ENCODE measurements at places on chromosomes 12 and 14.

DNA sequence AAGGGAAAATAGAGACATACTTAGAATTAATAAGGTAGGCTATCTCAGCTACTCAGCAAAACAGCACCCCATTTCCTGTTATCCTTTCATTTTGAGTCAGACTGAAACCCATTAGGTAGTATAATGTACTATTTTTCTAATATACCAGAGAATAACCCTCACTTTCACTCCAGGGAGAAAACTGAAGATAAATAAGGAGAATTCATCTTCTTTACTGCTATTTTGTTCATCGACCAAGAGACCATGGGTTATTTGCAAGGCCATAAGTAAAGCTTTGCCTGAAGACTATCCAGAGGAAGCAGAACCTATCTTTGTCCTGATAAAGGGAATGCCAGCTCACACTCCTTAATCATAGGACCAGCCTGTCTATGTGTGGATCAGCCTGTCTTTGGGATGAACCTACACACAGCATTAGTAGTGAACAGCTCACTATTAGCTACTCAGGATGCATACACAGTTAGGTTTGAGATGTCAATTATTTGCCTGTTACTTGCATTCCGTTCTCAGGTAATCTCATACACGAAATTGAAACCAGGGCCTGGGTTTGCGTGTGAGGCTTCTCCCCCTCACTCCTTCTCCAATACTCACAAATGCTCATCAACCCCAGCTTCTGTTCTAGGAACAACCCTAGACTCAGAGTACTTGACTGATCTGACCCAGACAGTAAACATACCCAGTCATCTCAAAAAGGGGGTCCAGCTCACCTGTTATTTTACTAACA is 124.4 kb downstream of the DAD1 start:
- no peak for DNase-seq

DNA sequence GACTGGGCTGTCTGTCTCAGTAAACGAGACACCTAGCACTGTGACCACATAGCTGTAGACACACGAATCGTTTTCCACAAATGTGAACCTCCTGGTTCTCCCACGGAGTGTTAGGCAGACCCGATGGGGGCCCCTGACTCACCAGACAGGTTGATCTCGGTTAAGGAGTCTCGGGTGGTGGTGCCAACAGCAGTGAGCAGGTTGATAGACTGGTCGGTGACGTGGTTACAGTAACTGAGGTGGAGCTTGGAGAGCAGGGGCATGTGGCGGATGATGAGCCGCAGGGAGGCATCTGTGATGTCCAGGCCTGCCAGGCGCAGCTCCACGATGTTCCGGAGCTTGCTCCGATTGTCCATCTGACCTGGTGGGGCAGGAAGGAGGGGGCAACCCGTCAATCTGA is 39.8 kb downstream of the RNF34 start:
- DNase-seq, result no peak

DNA sequence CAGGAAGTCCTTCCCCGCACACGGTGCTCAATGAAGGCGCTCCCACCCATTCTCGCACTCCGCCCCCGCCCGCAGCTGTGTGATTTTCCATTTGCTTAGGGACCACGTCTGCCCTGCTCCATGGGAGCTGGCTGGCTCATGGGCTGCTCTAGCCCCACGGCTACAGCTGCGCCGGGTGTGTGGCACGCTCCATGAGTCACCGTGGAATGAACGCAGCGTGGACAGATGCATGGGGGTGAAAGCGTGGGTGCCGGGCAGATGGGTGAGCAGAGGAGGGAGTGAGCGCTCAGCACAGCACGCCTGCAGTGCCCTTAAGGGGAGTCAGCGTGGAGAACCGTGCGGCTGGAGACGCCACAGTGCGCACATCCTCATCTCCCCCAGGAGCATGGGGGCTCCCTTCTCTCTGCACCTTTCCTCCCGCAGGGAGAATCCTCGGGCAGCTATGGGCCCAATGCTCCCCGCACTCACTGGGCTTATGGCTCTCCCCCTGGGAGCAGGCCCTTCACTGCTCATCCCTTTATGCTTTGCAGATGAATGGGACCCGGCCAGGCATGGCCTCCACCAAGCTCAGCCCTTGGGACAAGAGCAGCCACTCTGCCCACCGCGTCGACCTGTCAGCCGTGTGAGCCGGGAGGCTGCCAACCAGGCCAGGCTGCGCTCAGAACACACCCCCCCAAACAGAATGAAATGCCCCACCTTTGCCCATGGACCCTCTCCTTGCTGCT is 185.1 kb downstream of the ADGRD1 start:
- DNase-seq, result no peak

DNA sequence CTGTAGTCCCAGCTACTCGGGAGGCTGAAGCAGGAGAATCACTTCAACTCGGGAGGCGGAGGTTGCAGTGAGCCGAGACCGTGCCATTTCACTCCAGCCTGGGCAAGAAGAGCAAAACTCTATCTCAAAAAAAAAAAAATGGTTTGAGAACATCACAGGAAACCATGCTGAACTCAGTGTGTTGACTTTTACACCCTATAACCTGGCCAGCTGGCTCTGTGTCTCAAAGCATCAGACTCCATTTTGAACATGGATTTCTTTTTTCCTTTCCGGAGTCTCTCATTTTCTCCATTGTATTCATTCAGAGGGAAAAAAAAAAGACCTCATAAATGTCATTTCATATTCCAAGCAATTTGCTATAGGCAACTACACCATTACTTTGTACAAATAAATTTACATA is 63.2 kb upstream of the FOXN3 start:
- no peak for DNase-seq

DNA sequence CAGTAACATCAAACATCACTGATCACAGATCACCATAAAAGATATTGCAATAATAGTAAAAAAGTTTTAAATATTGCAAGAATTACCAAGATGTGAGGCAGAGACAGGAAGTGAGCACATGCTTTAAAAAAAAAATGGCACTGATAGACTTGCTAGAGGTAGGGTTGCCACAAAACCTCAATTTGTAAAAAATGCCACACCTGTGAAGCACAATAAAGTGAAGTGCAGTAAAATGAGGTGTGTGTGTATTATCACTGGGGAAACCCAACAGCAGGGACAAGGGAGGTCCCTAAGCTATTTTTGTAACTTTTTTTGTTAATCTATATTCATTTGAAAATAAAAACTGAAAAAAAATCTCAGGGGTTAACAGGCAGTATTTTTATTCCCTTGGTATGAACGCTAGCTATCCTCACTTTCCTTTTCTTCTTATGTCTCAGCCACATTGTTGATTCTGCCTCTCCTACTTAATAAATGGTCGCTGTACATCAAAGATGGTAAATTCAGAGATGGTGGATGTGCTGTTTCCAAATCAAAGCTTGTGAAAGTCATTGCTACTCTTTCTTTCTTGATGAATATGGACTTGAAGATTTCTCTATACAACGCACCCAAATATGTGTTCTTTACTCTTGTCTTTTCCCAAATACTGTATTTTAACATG is 14.0 kb upstream of the KLRD1 start:
- DNase-seq, result no peak

GRCh38 chr12:10153271-10154144 is 18.4 kb downstream of the OLR1 start:
- peak; percentile 69 for DNase-seq

- peak; percentile 69 for DNase-seq
Measured at GRCh38 chr12:119692997-119693396, 25.1 kb downstream of the PRKAB1 start.

DNA sequence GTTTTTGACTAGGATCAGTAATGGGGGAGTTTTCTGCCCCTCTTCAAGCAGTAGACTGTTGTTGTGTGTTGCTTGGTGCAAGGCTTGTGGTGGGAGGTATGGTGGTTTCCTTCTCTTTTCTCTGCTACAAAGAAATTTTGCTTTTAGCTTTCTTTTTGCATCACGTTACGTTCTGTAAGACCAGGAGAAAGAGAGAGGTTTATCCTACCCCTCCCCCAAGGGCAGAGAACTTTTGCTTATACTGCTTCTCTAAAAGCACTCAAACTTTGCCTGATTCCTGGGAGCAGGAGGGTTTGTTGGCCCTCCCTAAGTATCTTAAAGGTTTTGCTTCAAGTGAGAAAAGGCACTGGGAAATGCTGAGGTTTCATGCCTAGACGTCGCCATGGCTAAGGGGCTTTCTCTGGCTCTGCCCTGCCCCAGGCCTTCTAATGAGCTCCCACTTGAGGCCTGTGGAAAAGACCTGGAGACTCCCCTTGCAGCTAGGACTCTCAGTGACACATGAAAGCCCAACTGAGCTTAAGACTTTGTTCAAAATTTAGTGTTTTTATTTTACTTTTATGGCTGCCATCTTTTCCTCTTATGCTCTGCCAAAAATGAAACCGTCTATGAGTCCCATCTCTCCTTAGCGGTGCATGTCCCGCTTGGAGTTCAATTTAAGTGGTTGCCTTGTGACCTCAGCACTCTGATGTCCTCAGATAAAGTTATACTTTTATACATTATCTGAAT is 49.2 kb downstream of the EIF2S3B start:
- DNase-seq, result no peak

DNA sequence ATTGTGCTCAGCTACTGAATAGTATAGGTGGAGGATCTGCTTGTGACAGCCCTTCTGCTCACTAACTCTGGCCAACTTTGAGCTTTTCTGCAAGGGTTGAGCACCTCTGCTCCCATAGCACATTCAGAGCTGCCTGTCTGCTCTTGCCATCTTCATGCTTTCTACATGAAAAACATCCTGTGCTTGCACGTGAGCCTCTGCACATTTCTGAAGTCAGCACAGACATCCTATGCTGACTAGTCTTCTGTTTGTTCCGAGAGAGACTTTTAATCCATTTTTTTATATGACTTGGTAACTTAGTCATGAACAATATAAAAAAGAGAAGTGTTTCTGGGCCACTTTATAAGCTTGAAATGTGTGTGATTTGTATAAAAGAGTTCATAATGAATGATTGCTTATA is 969.3 kb downstream of the TMTC2 start:
- DNase-seq, result no peak

DNA sequence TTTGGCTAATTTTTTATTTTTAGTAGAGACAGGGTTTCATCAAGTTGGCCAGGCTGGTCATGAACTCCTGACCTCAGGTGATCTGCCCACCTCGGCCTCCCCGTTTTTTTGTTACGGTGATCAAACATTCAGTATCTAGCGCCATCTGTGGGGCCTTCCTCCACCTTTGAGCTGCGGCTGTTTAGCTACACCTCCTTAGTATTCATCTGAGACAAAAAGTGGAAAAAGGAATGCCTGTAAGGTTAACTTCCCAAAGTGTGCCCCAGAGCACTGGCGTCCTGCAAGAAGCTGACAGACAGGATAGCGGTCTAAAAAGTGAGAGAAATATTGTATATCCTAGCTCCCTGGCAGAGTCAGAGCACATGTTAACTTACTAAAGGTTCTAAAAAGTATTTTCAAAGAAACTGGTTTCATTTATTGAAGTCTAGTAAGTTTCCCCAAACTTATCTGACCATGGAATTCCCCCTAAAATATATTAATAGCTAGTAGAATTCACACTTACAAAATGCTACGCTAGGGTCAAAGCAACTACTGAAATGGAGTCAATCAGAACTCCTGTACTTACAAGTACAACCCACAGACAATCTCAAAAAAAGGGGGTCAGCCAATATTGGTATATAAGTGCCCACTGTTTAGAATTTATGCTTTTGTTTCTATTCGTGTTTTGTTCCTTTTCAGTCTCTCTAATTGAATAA is 59.1 kb downstream of the DUSP16 start:
- DNase-seq, result no peak

GRCh38 chr12:113006641-113007040 is 28.3 kb downstream of the OAS2 start:
- DNase-seq, result no peak

- peak; percentile 58 for DNase-seq
Measured at GRCh38 chr12:70638639-70639360, 1.6 kb upstream of the PTPRB start.

GRCh38 chr14:87540339-87540738 is 452.6 kb downstream of the GALC start:
- peak; percentile 1 for DNase-seq

- no peak for DNase-seq
Measured at GRCh38 chr12:120175062-120175461, 19.5 kb downstream of the GCN1 start.

DNA sequence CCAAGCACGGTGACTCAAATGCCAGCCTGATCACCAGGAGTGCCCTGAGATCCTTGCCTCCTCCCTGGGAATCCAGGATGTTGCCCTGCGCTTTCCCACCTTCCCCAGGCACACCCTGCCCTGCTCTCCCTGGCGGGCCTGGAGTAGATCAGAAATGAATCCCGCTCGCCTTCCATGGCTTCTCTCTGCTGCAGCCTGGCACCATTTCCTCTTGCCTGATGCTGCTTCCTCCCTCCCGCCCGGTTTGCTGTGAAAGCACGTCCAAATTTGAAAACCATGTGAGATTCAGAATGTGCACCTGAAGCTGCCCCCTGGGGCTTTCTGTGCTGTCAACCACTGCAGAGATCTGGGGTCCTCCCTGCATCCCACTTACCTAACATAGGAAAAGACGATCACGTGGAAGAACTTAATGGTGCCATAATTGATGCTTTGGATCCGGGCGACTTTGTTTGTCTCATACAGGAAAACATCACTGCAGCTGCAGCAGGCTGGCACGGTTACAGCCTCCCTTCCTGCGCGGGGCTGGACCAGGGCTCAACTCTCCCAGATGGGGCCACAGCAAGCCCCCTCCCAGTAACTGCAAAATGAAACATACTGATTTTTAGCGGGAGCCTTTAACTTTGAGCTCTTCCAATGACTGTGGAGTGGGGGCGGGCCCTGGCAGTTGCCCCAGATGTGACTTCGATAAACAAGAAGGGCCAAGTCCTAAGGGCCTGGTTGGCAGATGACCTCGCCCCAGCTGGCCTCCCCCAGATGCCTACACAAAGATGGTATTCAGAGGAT is 24.9 kb upstream of the C12orf76 start:
- DNase-seq, result no peak

DNA sequence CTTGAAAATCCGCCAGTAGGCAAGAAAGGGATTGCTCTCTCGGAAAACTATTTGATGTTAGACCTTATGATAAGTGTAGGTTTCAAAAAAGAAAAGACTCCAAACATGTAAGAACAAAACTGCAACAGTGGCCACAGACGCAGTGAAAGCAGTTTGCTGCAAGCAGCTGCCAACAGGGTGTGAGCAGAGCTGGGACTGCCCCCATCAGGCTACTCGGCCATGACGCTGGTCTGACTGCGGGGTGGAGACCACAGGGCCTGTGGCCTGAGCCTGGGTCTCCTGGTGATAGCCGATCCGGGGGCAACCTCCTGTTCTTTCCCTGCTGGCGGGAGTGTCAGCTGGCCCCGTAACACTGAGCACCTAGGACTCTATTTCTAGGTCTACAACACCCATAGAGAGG is 63.2 kb downstream of the AMN start:
- no peak for DNase-seq

- no peak for DNase-seq
Measured at GRCh38 chr12:18965203-18965602, 164.3 kb upstream of the PLEKHA5 start.

DNA sequence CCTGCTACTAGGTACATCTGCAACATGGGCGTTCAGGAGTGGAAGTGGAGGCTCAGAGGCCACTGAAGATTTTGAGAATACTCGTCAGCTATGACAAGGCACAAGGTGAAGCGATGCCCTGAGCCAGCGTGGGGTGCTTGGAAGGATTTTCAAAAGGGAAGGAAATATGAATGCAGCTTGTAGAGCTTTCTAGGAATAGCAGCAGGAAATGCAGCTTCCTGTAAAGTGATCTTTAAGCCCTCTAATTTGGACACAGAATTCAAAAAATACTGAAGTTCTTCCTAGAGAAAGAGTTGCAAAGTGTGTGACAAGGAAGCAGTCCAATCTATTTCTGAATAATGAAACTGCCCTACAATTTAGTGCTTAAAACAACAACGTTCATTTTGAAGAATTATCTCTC is 13.2 kb upstream of the C1S start:
- DNase-seq, result no peak

Data from fibroblast of skin of right biceps (primary cell).